NCI-H345 (cell line): ENCODE measurements at places on chromosomes 3 and 15.

DNA sequence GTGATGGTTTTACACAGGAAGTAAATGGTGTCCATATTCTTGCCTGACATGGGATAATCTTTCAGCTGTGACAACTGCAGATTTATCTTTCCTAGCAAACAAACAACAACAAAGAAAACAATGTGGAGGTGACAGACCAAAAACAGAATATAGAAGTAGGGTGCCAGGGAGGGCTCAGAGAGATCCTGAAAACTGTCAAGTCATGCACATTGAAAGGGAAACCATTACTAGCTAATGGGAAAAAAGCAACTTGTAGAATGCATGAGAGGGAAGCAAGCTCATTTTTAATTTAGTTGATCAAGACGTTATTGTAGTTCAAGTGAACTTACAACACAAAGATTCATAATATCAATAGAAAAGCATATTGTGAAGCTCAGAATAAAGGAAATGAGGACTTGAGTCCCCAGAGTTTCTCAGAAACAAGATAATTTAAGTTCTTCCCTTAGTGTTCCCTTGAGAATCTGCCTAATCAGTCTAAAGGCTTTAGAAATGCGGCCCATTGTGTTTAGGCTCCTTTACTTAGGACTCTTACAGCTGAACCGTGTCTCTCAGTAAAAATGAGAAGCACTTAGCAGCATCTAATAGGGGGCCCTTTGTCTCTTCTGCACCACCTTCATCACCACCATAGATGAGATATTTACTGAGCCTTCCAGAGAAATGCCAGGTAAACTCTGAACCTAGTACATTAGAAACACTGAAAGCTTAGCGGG is 115.6 kb upstream of the CADPS start:
- no peak for DNase-seq

GRCh38 chr15:33155691-33156420 is 38.7 kb downstream of the FMN1 start:
- DNase-seq, result no peak

- no peak for DNase-seq
Measured at GRCh38 chr3:24688446-24689148, 193.9 kb upstream of the THRB start.

DNA sequence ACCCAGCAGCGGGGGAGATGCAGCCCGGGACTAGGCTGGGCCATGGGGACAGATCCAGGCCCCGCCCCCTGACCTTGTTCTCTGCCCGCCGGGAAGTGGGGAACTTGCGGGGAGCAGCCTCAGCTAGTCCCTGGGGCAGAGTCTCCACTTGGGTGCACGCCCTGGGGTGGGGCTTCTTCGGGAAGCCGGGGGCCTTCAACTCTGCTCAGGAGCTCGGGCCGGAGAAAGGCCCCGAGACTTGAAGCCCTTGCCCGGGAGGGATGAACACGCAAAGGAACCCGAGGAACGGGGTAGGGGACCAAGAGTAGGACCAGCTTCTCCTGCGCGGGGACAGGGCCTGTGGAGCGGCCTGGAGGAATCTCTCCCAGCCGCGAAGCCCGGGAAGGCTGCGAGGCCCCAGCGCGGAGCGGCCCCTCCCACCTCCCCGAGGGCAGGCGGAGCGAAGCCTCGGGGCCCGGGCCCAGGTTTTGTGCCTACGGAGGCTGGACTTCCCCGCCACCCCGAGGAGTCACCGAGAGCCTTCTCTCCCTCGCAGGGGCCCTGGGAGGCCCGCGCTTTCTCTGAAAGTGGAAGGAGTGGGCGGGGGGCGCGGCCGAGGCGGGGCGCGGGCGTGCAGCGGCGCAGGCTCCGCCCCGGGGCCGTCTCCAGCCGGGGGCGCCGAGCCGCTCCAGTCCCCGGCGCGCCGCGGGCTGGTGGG is at the start of gene ITPKA:
TSS of gene ITPKA (plus strand) at position 670 of the 697 bp plus-strand sequence. CDS start 54 bp downstream, outside the sequence.
- DNase-seq, result peak; percentile 77

DNA sequence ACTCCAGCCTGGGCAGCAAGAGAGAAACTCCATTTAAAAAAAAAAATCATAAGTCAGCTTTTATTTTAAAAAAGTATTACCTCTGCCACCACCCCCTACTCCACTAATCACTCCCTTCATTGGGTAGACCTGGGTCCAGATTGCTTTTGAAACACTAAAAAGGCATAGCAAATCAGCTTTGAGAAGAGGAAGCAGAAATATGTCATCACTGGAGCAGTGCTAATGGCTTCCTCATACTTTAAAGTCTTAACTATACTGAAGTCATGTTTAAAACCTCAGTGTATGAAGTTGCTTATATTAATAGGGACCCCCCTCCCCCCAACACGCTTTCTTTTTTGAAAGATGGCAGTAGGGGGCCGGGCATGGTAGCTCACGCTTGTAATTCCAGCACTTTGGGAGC is 1.0 kb upstream of the HTR3D start:
- DNase-seq, result no peak

- DNase-seq, result no peak
Measured at GRCh38 chr3:99972380-99973104, 141.8 kb downstream of the FILIP1L start.

- DNase-seq, result no peak
Measured at GRCh38 chr15:38427380-38427779, 26.5 kb upstream of the FAM98B start.

DNA sequence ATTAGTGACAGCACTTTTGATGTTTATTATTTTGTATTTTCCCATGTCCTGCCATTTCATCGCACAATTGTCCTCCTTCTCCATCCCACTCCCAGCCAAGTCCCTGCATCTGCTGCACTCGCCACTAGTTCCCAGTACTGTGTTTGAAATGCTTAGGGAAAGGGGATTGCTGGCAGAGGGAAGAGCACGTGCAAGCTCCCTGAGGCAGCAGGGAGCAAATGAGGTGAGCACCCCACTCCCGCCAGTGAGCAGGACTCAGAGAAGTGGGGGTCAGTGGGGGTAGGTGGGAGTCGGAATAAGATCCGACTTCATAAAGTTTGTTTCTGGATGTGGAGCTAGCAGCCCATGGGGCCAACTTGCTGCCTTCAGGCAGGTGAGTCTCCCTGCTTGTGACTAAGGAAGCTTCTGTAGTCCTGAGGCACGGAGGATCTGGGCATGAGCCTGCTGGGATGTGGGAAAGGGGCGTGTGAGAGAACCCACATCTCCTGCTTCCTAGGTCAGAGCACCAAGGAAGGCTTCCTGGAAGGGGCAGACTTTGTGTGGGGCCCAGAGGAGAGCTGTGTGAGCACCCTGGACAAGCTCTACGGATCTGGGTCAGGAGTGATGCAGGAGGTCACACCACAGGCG is 99.7 kb upstream of the TLE3 start:
- no peak for DNase-seq

DNA sequence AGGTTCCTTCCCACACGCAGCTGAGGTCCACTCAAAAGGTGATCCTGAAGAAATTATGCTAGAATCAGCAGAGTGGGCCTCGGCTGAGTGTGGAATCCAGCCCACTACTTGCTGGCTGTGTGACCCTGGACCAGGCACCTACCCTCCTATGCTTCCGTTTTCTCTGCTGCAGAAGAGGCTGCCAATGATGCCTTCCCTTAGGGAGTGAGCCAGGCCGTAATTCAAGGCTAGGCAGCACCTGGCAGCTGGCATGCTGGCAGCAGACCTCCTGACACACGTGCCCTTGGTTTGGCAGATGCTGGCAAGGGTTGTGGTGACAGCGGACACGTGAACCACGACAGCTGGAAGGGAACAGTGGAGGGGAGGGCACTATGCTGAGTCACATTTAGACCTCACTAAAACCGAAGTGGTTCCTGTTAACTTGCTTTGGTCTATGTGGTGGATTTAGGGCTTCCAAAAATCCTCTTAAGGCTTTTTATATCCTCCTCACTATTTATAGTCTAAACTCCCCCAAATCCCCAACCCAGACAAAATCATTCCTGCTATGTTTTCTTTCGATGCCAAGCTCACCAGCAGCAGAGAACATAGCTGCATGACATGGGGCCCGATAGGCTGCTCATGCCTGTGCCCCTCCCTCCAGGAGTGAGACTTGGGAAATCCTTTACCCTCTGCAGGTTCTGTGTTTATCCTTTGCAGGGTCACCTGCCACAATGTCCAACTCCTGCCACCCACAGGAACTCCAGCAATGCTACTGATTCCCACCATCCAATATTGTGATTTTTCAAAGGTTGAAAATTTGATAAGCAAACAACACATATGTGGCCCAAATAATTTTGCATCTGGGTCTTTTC is 10.6 kb upstream of the PCSK6 start:
- DNase-seq, result peak; percentile 1

- DNase-seq, result no peak
Measured at GRCh38 chr3:1007866-1008265, 85.0 kb upstream of the CNTN6 start.

DNA sequence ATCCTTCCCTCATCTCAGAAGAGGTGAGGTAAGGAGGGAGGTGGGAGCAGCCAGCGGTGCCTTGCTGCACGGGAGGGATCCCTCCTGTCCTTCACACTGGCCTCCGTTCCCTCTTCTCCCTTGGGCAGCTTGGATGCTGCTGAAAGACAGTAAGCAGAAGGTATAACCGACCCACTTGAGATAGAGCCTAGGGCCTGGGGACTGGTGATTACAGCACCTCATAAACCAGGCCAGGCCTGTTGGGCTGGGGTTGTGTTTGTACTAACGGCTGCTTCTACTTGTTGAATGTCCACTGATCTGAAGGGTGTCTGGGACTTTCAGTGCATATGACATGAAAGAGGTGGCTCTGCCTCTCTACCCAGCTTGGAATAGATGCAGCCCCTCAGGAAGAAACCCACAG is 25.0 kb downstream of the SEMA6D start:
- DNase-seq, result no peak

- no peak for DNase-seq
Measured at GRCh38 chr15:70742928-70743327, 20.4 kb downstream of the UACA start.

DNA sequence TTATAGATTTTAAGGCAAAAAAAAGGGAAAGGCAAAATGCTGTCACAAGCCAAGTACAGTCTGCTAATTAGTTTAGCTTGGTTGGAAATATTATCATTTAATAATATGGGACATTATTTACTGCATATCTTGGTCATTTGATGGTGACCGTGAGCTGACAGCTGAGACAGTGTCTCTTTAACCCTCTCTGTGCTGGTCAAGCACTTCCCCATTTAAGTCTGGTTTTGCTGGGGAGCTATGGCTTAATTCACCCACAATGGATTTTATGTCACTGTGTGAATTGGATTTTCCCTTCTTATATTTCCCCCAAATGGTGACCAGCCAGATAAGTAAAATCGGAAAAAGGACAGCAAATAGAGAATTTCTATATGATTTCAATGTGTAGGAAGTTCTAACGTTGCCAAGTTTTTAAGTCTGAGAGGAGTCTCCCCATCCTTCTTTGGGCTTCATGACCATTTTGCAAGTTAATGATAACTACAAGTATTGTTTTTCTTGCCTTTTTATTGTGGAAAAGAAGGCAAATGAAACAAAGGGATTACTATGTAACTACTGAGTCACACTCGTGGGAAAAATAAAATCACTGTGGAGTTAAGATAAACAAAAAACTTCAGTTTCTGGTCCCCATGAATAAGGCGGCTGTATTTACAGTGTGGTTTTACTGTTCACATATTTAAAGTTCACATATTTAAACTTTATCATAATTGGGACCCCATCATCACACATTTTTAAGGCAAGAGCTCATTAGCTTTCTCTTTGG is 373.5 kb downstream of the NR2F2 start:
- no peak for DNase-seq

GRCh38 chr15:66950114-66950513 is 115.3 kb upstream of the SMAD3 start:
- DNase-seq, result no peak

DNA sequence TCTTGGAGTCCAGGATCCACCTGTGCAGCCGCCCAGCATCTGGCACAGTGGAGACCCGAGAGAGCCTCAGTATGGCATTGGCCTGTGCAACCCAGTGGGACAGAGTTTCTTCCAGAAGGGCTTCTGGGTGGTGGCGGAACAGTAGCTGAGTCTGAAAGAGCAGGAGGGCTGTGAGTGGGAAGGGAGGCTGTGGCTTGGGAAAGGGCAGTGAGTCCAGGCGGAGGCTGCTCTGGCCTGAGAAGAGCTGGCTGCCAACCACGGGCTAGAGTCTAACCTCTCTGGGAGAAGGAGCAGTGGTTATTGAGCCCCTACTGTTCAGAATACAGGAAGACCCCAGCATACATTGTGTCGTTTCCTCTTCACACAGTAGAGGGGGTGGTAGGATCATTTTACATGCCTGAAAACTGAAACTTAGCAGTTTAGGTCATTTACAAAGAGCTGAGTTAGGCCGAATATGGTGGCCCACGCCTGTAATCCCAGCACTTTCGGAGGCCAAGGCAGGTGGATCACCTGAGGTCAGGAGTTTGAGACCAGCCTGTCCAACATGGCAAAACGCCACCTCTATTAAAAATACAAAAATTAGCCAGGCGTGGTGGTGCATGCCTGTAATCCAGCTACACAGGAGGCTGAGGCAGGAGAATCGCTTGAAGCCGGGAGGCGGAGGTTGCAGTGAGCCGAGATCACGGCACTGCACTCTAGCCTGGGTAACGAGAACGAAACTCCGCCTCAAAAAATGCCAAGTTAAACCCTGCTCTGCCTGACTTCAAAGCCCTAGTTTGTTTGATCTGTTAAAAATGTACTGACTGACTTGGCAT is 3.2 kb downstream of the AEN start:
- no peak for DNase-seq

GRCh38 chr15:45164914-45165313 is 22.9 kb downstream of the SHF start:
- DNase-seq, result no peak

DNA sequence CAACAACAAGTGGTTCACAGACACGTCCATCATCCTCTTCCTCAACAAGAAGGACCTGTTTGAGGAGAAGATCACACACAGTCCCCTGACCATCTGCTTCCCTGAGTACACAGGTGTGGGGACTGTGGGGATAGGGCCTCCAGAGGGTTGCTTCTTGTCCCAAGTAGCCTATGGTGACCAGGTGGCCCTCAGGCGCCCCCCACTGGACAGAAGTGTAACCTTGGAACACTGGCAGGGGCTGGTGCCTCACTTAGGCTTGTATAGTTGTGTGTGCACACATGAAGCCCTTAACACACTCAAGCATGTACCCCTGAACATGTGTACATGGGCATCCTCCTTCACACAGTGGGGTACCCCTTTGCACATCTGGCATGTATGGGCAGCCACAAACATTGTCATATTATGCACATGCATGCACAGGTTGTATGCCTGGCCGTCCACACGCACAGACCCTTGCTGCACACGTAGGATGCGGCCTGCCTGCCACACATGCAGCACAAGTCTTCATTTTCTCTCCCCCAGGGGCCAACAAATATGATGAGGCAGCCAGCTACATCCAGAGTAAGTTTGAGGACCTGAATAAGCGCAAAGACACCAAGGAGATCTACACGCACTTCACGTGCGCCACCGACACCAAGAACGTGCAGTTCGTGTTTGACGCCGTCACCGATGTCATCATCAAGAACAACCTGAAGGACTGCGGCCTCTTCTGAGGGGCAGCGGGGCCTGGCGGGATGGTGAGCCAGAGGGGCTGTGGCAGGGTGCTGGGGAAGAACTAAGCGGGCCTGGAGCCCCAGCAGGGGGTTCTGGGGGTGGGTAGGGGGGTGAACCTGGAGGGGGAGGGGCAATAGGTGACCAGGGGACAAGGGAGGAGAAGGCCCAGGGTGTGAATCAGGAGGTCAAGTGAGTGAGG is 11.7 kb upstream of the SEMA3B start:
- peak; percentile 19 for DNase-seq

GRCh38 chr3:181729341-181729869 is 17.7 kb downstream of the SOX2 start:
- DNase-seq, result no peak
